ENCODE measurements at places on chromosomes 11 and 22. TPM values are rescaled to one million over a fixed set of nuclear protein-coding genes. Genes with fewer than 3 reads are reported as not detected.

Gene CCDC73
- not detected for total RNA-seq

Gene SLC22A9
- not detected for total RNA-seq

Gene SCGB1C1
- not detected for total RNA-seq

Gene MIEF1
- 25.3 TPM for total RNA-seq

Gene ZNF214
- total RNA-seq, result 0.79 TPM

Gene GCAT
- total RNA-seq, result 3.3 TPM

Gene WT1
- 5.3 TPM for total RNA-seq

Gene TRIM49B
- not detected for total RNA-seq

Gene MS4A6A
- not detected for total RNA-seq

Gene HTR3A
- not detected for total RNA-seq

Gene OR51F2
- total RNA-seq, result not detected

Gene MOGAT2
- total RNA-seq, result not detected

Gene CCDC157
- total RNA-seq, result 2.4 TPM

Gene TUBA8
- total RNA-seq, result 1.00 TPM

Gene ANKK1
- total RNA-seq, result not detected

Gene OPCML
- not detected for total RNA-seq

Gene PARVA
- total RNA-seq, result 24.8 TPM

Gene PATE4
- not detected for total RNA-seq
